ENCODE measurements at places on chromosomes 1 and 21.

DNA sequence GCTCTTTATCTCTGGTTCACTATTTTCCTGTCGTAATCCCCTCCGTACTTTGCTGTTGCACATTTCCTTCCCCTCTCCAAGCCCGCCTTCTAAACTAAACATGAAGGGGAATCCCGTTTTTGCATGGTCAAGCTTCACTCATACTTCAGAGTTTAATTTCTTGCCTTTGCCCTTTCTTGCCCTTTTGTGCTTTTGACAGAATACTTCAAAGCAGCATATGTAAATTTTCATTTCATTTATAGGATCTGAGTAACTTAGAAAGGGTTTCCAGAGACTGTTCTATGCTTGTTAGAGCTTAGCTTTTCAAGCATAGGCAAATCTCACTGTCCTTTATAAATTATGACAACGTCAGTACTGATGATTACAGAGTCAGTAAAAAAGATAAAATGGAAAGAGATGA, 27.7 kb downstream of the SPATA45 start:
- H3K27ac ChIP-seq, result no peak overlapping the region
- no peaks in the 10 kb centered on the region for H3K27me3 ChIP-seq
- no peak for DNase-seq

DNA sequence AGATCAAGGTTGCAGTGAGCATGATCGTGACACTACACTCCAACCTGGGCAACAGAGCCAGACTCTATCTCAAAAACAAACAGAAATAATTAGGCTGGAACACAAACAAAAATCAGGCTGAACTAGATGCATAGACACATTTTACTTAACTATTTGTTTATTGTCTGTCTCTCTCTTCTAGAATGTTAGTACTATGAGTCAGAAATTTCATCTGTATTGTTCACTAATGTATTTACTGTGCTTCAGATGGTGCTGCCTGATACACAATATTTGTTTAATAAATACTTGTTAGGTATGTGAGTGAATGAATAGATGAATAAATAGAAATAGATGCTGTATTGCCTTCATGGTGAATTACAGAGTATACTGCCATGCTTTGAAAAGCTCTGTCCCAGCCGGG, 6.0 kb upstream of the LIN28A start:
- no peak for DNase-seq
- no peak overlapping the region for H3K4me3 ChIP-seq
- H3K27me3 ChIP-seq, result peaks cover 6% of the 10 kb centered on the region
- H3K36me3 ChIP-seq, result no peaks in the 10 kb centered on the region

- H3K36me3 ChIP-seq, result no peaks in the 10 kb centered on the region
- H3K4me1 ChIP-seq, result no peaks in the 10 kb centered on the region
- H3K27me3 ChIP-seq, result no peaks in the 10 kb centered on the region
- H3K27ac ChIP-seq, result no peak overlapping the region
These were observed 161.4 kb upstream of the LMO4 start for GRCh38 chr1:87167157-87167789.

DNA sequence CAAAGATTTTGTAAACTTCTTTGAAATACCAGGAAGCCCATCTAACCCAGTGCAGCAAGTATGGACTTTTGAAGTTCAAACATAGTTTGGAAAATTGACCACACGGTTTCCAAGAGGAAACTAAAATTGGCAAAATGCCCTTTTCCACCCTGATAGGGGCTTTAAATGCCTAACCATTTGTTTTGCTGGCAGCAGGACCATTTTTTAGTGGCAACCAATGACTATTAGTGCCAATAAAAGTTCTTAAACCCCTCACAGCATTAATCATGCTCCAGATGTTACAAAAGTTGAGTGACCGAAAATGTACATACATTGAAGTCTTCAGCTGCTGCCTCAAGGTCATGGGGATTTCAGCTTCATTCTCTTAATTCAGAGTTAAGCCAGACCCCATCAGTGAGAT, 46.4 kb upstream of the ENAH start:
- no peak for DNase-seq
- H3K4me3 ChIP-seq, result no peak overlapping the region
- H3K27ac ChIP-seq, result no peak overlapping the region
- no peaks in the 10 kb centered on the region for H3K4me1 ChIP-seq
- H3K27me3 ChIP-seq, result no peaks in the 10 kb centered on the region

GRCh38 chr1:65165269-65165993, 17.4 kb downstream of the AK4 start:
- no peak overlapping the region for H3K4me3 ChIP-seq
- H3K27ac ChIP-seq, result no peak overlapping the region
- H3K36me3 ChIP-seq, result no peaks in the 10 kb centered on the region
- H3K27me3 ChIP-seq, result no peaks in the 10 kb centered on the region

GRCh38 chr1:40712405-40712944, 21.0 kb downstream of the NFYC start:
- H3K27ac ChIP-seq, result peak overlapping the region; percentile 85
- peaks cover 48% of the 10 kb centered on the region for H3K4me1 ChIP-seq
- peak overlapping the region; percentile 87 for H3K4me3 ChIP-seq

GRCh38 chr1:2783069-2783434, 18.4 kb downstream of the TTC34 start:
- no peaks in the 10 kb centered on the region for H3K36me3 ChIP-seq
- H3K27me3 ChIP-seq, result peaks cover under 1% of the 10 kb centered on the region
- no peak overlapping the region for H3K27ac ChIP-seq

DNA sequence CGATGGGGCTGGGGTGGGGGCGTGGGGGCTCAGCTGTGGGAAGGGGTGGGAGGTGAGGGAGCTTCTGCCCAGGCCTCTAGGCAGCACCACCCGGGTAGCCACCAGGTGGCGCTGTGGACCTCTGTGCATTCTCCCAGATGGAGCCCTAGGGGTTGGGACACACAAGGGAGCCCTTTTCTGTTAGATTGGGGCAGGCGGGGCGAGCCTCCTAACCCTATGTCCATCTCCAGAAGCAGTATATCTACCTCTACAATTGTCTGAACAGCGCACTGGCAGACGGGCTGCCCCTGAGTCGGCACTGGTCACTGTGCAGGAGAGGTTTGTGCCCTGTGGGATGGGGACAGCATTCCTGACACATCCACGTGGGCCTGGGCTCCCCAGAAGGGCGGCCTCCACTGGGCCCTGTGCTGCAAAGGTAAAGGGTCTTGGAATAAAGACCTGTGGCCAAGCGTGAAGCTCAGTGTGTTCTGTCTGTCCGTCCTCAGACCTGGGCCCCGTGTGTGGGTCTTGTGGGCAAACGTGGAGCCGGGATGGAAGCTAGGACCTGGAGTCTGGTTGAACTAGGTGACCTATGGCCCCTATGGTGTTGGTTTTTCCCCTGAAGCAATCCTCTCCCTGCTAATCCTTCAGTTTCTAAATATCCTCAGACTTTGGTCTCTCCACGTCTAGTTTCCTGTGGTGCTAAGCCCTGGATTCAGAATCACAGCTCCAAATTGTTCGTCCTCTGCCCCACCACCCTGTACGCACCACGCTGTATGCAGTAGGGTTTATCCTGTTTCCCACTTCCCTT, 4.4 kb upstream of the LGR6 start:
- H3K27me3 ChIP-seq, result peaks cover 26% of the 10 kb centered on the region
- H3K27ac ChIP-seq, result no peak overlapping the region
- no peaks in the 10 kb centered on the region for H3K36me3 ChIP-seq
- peaks cover 17% of the 10 kb centered on the region for H3K4me1 ChIP-seq
- no peak overlapping the region for H3K4me3 ChIP-seq

DNA sequence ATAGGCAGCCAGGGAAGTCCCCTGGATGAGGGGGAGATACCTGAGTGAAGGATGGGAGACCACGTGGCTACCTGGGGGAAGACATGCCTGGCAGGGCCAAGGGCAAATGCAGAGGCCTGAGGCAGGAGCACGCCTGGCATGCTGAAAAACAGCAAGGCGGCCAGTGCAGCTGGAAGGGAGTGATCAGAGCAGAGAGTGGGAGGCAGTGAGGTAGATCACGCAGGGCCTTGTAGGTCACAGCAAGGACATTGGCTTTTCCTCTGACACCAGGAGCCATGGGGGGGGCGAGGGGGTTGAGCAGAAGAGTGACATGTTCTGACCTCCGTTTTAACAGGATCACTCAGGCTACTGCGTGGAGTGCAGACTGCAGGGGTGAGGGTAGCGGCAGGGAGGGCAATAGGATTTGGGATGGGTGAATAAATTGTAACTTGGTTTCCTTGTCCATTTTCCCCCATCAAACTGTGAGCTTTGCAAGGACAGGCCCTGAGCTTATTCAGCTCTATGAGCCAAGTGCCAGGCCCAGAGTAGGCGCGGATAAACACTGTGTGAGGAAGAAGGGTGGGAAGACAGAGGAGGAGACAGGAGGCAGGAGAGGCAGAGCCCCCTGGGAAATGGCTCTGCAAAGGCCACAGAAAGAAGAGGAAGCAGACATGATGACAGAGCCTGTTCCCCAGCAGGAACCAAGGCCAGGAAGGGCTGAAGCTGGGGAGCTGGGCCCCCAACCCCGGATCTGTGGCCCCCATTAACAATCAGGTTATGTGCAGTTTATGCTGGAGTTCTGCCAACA, 16.6 kb downstream of the IFI6 start:
- no peak overlapping the region for H3K4me3 ChIP-seq
- no peak overlapping the region for H3K27ac ChIP-seq
- H3K36me3 ChIP-seq, result no peaks in the 10 kb centered on the region
- no peaks in the 10 kb centered on the region for H3K27me3 ChIP-seq
- no peak for DNase-seq

GRCh38 chr1:110262846-110263631, 52.9 kb downstream of the KCNC4 start:
- peaks cover 9% of the 10 kb centered on the region for H3K4me1 ChIP-seq
- no peak overlapping the region for H3K27ac ChIP-seq
- H3K36me3 ChIP-seq, result no peaks in the 10 kb centered on the region
- no peak for DNase-seq
- H3K4me3 ChIP-seq, result no peak overlapping the region

GRCh38 chr1:116777831-116778830, 23.9 kb downstream of the CD2 start:
- no peaks in the 10 kb centered on the region for H3K36me3 ChIP-seq
- no peak for DNase-seq
- no peak overlapping the region for H3K4me3 ChIP-seq
- no peaks in the 10 kb centered on the region for H3K27me3 ChIP-seq

- DNase-seq, result no peak
- H3K27ac ChIP-seq, result no peak overlapping the region
- H3K36me3 ChIP-seq, result no peaks in the 10 kb centered on the region
- no peaks in the 10 kb centered on the region for H3K4me1 ChIP-seq
- no peak overlapping the region for H3K4me3 ChIP-seq
These were observed 98.7 kb upstream of the VAV3 start for GRCh38 chr1:108063703-108064102.

DNA sequence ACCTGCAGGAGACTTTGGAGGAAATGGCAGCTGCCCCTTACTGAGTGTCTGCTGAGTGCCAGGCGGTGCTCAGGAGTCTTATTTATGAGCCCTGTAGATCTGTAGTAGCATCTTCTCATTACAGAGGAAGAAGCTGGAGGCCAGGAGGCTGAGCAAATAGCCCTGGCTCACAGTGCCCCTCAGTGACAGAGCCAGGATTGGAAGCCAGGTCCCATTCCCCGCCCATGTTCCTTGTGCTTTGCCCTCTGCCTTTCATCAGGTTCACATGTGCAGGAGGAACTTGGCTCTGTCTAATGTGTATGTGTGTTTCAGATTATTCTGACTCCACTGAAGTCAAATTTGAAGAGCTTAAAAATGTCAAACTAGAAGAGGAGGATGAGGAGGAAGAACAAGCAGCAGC, 21.2 kb downstream of the KDM4A start:
- H3K4me3 ChIP-seq, result no peak overlapping the region
- no peak overlapping the region for H3K27ac ChIP-seq
- H3K27me3 ChIP-seq, result no peaks in the 10 kb centered on the region
- DNase-seq, result no peak
- no peaks in the 10 kb centered on the region for H3K4me1 ChIP-seq

DNA sequence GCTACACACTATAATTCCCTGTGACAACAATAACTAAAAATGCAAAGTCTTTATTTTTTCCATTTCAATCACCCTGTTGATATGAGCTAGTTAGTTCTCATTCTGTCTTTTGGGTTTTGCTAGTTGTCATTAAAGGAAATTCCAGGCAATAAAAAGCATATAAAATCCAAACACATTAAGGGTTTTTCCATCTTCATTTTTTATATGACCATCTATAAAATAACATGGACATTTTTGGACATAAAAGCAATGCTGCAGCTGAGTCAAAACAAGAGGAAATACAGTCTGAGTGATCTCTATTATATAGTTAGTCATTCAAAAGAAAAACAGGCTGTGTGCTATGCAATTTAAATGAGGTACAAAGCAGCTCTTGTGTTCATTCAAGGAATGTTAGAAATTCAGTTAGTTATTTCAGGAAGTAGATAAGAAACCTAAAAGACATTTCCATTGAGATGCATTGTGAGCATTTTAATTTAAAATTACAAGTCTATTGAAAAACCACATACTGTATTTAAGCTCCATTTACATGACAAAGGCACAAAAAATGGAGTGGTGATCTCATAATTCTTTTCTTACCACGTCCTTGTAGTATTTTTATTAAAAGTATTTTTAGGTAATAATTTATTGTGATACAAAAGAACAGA, 67.3 kb upstream of the BCL10 start:
- H3K36me3 ChIP-seq, result no peaks in the 10 kb centered on the region
- no peak overlapping the region for H3K4me3 ChIP-seq
- no peaks in the 10 kb centered on the region for H3K27me3 ChIP-seq
- no peaks in the 10 kb centered on the region for H3K4me1 ChIP-seq
- no peak overlapping the region for H3K27ac ChIP-seq

GRCh38 chr1:38696371-38696770, 163.2 kb downstream of the RRAGC start:
- H3K4me3 ChIP-seq, result no peak overlapping the region
- H3K4me1 ChIP-seq, result no peaks in the 10 kb centered on the region
- no peak overlapping the region for H3K27ac ChIP-seq
- no peaks in the 10 kb centered on the region for H3K27me3 ChIP-seq
- DNase-seq, result no peak

DNA sequence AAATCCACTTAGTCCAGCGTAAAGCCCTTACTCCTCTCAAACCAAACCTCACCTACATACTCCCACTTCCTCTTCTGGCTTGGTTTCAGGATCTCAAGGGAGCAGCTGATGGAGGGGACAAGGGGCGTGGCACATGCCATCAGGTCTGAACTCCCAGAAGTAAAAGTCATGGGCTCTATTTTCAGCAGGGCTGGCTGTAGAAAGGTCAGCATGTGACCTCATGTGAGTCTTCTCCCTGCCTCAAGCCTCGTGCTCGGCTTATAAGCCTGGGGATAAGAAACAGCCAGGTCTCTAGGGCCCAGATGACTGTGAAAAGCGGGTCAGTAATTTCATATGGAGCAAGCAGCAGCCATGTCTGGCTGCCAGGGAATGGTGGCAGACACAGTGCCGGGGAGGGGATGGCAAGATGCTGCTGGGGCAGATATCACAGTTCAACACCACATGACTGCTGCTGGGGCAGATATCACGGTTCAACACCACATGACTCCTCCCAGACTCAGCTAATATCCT, 227.9 kb downstream of the KCNH1 start:
- no peak for DNase-seq
- no peak overlapping the region for H3K27ac ChIP-seq
- H3K27me3 ChIP-seq, result peaks cover 4% of the 10 kb centered on the region
- H3K4me3 ChIP-seq, result no peak overlapping the region
- H3K4me1 ChIP-seq, result no peaks in the 10 kb centered on the region
- no peaks in the 10 kb centered on the region for H3K36me3 ChIP-seq

- H3K36me3 ChIP-seq, result no peaks in the 10 kb centered on the region
- peaks cover 14% of the 10 kb centered on the region for H3K4me1 ChIP-seq
These were observed 6.5 kb downstream of the BLACAT1 start for GRCh38 chr1:205449254-205449749.

GRCh38 chr1:27993241-27993640, 33.5 kb downstream of the XKR8 start:
- H3K36me3 ChIP-seq, result peaks cover 7% of the 10 kb centered on the region
- peak overlapping the region; percentile 20 for H3K27ac ChIP-seq
- DNase-seq, result no peak
- H3K4me1 ChIP-seq, result peaks cover 4% of the 10 kb centered on the region

Data from B cell (primary cell).